Left ventricle myocardium superior (tissue), 1 donor: ENCODE measurements at places on chromosomes 16 and 17. TPM values are rescaled to one million over a fixed set of nuclear protein-coding genes. Genes with fewer than 3 reads are reported as not detected.
A peak's percentile ranks its signal among the peaks of the same experiment; 100 is the strongest.

GRCh38 chr17:76369804-76370203, 14.6 kb upstream of the SPHK1 start:
- no peak for DNase-seq

GRCh38 chr16:53202398-53202797, 147.6 kb downstream of the CHD9 start:
- no peak for DNase-seq

DNA sequence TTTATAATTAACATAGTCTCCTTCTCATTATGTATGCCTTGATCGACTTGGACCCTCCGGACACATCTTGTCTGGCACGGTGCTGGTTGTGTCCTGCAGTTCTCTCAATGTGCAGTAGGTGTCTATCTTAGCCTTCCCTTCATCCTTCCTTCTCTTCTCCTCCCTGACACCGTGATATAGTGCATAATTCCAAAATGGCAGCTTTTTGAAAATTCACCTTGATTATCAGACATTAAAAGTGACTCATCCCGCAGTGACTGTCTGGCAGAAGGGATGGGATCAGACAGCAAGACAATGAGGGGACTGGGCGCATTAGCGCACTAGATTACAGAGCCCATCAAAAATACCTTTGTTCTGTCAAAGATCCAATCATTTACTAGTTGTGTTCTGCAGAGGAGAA, 70.0 kb upstream of the PMFBP1 start:
- DNase-seq = no peak

- no peak for DNase-seq
Measured at GRCh38 chr16:79318143-79318899, 282.2 kb downstream of the MAF start.

- peak; percentile 61 for DNase-seq
Measured at GRCh38 chr17:64320613-64321553, 57.8 kb upstream of the TEX2 start.

DNA sequence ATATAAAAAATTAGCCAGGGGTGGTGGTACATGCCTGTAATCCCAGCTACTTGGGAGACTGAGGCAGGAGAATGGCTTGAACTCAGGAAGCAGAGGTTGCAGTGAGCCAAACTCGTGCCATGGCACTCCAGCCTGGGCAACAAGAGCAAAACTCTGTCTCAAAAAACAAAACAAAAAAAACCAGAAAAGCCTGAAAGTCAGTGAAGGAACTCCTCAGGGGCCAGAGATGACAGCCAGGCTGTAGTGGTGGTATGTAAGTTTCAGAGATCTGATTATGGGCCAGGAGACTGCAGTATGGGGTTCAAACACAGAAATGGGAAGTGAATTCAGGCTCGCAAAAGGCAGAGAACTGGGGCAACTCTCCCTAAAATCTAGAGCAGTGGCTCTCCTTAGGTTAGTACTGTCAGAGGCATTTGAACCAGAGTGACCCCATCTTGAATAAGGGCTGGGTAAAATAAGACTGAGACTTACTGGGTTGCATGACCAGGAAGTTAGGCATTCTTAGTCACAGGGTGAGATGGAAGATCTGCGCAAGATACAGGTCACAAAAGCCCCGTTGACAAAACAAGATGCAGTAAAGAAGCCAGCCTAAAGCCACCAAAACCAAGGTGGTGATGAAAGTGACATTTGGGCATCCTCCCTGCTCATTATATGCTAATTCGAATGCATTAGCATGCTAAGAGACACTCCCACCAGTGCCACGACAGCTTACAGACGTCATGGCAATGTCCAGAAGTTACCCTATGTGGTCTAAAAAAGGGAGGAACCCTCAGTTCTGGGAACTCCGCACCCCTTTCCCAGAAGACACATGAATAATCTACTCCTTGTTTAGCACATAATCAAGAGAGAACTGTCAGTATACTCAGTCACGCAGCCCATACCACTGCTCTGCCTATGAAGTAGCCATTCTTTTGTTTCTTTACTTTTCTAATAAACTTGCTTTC, 120.2 kb upstream of the XYLT1 start:
- no peak for DNase-seq

- no peak for DNase-seq
Measured at GRCh38 chr16:26267641-26268040, 575.9 kb downstream of the HS3ST4 start.

- no peak for DNase-seq
Measured at GRCh38 chr16:25005445-25006306, 9.5 kb downstream of the ARHGAP17 start.

DNA sequence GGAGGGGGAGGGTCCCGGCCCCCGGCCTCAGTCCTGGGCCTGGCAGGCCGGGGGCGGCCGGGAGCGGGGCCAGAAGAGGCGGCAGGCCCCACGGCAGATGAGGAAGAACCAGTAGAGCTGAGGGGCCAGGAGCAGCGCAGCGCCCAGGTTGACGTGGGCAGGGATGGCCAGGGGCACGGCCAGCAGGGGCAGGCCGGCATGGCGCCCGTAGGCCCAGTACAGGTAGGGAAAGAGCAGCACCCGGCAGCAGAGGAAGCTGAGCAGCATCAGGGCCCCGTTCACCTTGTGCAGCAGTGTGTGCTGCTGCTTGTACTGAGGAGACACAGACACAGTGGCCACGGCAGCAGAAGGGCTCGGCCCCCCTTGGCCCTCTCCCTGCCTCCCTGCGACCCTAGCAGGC, 2.2 kb downstream of the C16orf92 start:
- DNase-seq = no peak

- no peak for DNase-seq
Measured at GRCh38 chr17:75005291-75005690, 7.2 kb upstream of the MRPL58 start.

Gene IGSF6
- 2.4 TPM for total RNA-seq

Gene KRT27
- total RNA-seq = not detected
